ENCODE measurements at places on chromosomes 6 and 20.
A peak's percentile ranks its signal among the peaks of the same experiment; 100 is the strongest.

DNA sequence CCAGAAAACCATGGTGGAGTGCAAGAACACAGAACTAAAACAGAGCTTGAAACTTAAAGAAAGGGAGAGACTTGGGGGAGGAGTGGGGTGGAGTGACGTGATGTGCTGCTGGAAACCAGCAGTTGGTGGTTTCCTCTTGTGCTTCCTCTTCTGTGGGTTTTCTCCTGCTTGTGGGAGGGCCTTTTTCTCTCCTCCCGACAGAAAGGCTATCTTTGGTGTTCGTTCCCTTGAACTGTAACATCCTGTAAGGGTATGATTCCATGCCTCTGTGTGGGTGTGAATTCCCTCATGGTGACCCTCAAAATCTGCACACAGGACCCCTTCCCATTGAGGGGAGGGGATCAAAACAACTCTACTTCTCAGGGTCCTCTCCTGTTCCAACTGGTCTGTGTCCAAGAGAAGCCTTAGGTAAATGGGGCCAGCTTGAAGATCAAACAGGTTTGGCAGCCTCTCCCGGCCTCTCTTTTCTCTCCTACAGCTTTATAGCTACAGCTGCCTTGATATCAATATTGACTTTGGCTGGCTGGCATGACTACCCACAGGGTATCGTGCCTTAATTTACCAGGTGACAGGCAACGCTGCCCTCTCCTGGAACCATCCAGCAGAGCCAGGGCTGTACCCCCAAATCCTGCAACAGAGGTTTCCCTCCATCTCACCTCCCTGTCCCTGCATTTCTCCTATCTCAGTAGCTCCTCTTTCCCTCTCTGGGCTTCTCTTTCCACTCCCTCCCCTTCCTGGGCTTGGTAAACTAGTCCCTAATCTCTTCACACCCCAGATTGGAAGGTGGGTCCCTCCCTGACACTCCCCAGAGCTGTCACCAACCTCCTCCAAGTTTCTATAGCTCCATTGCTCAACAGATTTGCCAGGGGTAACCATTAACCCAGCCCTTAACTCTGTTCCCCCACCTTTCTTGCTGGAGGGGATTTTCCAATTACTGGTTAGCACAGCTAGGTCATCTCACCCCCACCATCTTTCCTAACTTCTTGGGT, 1.5 kb upstream of the MSH5 start:
- peak; percentile 13 for DNase-seq

GRCh38 chr6:124888581-124889371, 73.5 kb upstream of the RNF217 start:
- DNase-seq, result no peak

- no peak for DNase-seq
These were observed 98.2 kb downstream of the BCAS1 start for GRCh38 chr20:53972179-53972578.

- no peak for DNase-seq
These were observed 27.5 kb downstream of the TFAP2C start for GRCh38 chr20:56656632-56657031.

- DNase-seq, result no peak
These were observed 151.6 kb downstream of the EPM2A start for GRCh38 chr6:145583753-145584152.

- no peak for DNase-seq
These were observed 21.4 kb downstream of the SDCBP2 start for GRCh38 chr20:1307571-1307971.

DNA sequence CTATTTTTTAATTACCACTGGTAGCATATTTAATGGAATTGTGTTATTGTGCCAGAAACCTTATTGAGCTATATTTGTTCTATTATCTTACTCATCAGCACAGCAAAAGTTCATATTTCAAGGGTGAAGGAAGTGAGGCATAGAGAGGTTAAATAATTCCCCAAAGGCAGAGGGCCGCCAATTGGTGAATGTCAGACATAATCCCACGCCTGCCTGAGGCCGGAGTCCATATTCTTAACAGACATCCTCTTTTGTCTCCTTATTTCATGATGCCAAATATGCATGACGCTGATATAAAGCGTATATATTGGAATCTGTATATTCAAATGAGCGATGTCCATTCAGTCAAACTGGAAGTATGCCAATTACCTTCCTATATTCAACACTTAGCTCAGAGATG, 505.0 kb upstream of the SLC35B3 start:
- no peak for DNase-seq

GRCh38 chr6:56807989-56808337, 146.9 kb upstream of the BEND6 start:
- no peak for DNase-seq

DNA sequence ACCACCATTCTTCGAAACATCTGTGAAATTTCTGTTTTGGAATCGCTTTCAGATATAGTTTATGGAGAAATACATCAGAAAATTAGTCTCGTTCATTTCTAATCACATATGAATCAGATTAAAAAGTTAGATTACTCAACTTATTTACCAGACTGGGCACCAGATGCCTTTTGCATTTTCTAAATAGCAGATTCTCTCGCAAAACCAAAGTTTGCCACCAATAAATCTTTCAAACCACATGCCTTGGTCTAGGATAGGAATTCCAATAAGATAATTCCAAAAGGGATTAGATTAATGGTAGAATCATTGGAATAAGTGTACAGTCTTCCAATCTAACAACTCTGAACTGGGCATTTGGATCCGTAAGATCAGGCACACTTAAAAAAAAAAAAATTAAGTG, 160.4 kb upstream of the TAB2 start:
- no peak for DNase-seq

DNA sequence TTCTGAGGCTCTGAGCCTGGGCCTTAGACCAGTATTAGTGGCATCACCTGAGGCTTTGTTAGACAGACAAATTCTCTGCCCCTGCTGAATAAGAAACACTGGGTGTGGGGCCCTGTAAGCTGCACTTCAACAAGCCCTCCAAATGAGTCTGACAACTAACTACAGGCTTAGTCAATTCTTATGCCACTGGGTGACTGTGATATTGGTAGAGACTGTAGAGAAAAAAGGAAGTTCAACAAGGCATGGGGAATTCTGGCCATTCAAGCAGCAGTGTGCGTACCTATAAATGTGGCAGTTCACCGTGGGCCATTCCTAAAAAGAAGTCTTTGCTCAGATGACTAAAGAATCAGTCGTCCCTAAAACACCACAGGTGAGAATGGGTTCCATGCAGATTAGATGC, 82.7 kb downstream of the MDN1 start:
- DNase-seq, result no peak

DNA sequence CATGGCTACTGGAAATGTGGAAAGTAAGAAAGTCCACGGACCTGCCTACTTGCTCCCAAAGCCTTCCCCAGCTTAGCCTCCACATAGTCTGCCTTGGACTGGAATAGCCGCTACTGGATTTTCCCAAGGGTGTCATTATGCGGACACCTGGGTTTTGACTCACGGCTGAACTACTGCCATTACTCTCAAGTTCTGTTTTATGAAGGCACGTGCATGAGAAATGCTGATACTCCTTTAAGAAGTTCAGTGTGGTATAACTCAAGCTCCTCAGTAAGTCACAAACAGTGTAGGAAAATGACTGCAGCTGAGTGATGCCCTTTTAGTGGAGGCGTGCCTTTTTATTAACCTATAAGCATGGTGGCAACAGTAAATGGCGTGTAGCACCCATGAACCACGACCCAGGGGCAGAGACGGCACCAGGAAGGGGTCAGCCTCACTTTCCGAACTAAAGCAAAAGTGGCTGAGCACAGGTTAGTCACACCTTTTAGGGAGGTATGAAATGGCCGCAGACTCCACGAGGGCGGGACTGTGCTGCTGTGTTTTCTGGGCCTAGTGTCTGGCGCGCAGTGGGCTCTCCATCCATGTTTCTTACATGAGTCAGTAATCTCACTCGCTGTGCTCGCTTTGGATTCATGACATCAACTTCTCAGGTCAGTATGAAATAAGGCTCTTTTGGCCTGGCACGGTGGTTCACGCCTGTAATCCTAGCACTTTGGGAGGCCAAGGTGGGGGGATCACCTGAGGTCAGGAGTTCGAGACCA, 23.9 kb downstream of the PSMG4 start:
- no peak for DNase-seq

GRCh38 chr6:156622185-156622584, 155.0 kb upstream of the ARID1B start:
- DNase-seq, result no peak

GRCh38 chr6:88547768-88548167, 381.6 kb upstream of the CNR1 start:
- DNase-seq, result no peak

- DNase-seq, result no peak
These were observed 183.2 kb downstream of the CARMIL1 start for GRCh38 chr6:25462235-25462897.

DNA sequence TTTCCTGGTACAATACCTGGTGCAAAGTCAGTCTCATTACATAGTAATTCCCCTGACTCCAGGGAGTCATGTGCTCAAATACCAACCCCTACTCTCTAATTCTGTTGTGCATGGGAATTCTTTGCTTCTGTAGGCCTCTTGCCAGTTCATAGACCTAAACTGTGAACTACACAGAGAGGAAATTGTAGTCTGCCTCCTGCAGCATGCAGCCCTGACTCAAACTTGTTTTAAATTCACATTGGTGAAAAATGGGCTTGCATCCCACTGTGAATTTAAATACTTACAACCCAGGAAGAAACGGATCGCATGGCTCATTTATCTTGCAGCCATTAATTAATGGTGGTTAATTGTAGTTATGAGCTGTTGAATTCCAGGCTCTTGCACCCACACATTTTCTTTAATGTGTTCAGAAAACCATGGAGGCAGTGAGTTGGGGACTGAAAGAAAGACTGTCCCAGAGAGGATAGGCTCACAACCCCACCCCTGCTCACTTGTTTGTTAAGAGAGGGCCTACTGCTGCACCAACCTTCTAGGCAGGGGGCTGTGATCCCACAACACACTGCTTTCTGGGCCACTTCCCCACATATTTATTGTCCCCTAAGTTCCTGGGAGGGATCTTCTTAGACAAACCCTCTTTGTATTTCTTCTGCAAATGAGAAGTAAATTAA, 579.1 kb downstream of the DHX35 start:
- DNase-seq, result no peak

- DNase-seq, result no peak
These were observed 2.7 kb downstream of the PTK6 start for GRCh38 chr20:63534427-63534830.

DNA sequence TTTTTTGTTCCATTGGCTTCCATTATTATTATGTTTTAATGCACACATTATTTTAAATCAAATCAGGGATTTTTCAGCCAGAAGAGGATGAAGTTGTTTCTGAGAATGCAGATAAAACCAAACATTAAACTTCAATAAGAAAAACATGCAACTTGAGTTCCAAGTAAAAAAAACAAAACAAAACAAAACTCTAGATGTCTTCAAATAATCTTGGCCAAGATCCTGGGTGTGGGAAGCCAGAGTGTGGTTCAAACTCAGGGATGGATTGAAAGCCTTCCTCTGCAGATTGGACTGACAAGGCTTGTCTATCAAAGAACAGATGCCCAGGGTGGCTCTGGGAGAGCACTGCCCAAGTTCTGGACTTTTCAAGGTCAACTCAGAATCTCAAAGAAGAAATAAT, 134.1 kb downstream of the LCA5 start:
- no peak for DNase-seq

GRCh38 chr6:15761045-15761502, 98.2 kb upstream of the DTNBP1 start:
- DNase-seq, result no peak

GRCh38 chr6:136249336-136249735, 775 bp downstream of the MTFR2 start:
- DNase-seq, result no peak

DNA sequence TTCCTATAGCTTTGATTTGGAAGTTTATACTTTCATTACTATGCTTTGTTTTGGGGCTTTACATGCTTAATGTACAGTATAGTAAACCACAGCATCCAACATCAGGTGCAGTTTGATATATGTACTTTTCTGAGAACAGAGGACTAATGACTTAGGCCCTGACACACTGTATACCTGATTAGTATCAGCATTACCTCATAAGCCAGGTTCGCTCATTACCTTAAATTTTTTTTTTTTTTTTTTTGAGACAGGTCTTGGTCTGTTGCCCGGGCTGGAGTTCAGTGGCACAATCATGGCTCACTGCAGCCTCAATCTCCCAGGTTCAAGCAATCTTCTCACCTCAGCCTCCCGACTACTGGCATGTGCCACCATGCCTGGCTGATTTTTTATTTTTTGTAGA, 28.4 kb downstream of the CD109 start:
- DNase-seq, result no peak

- no peak for DNase-seq
These were observed 7.7 kb downstream of the CSTF1 start for GRCh38 chr20:56400001-56400640.

- DNase-seq, result no peak
These were observed 8.7 kb upstream of the CST1 start for GRCh38 chr20:23759306-23759940.

DNA sequence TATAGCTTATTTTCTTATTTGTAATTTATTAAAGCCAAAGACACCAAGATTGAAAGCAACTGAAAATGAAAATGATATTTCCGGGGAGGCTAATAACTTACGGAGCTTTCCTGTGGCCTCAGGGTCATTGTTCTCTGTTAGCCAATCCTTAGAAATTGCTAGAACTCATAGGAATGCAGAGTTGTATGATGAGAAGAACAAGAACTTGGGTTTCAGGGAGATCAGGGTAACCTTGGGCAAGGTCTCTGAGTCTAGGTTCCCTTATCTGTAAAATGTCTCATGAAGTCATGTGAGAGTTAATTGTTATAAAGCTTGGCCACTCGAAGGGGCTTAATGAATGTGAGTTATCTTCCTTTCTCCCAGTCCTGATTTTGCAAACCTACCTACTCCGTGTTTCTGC, 20.1 kb upstream of the SERINC3 start:
- no peak for DNase-seq

GRCh38 chr6:159760602-159761057, 1.2 kb upstream of the ACAT2 start:
- no peak for DNase-seq
